M059J (cell line): ENCODE measurements at places on chromosomes 7 and 10.

- no peak for DNase-seq
Observed at GRCh38 chr7:91463330-91463729, 199.1 kb downstream of the FZD1 start.

GRCh38 chr7:46970476-46970875 lies 611.4 kb downstream of the TNS3 start:
- DNase-seq: peak; percentile 11

- no peak for DNase-seq
Observed at GRCh38 chr10:101351477-101351876, 2.5 kb upstream of the BTRC start.

DNA sequence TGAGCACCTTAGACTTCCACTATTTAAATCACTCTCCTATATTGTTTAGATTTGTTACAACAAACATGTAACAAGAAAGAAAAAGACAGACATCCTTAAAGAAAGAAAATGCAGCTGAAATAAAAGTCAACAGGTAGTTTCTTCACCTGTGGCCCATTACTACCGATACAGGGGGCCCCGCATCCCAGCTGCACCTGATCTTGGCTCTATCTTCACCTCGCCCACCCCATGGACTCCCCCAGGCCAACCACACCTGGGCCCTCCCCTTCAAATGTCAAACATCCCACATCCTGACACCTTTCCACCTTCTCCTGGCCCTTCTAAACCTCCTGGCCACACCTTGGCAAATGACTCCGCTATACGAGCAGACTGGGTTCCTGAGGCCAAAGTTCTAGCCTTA lies 7.0 kb downstream of the DDX56 start:
- DNase-seq: no peak

DNA sequence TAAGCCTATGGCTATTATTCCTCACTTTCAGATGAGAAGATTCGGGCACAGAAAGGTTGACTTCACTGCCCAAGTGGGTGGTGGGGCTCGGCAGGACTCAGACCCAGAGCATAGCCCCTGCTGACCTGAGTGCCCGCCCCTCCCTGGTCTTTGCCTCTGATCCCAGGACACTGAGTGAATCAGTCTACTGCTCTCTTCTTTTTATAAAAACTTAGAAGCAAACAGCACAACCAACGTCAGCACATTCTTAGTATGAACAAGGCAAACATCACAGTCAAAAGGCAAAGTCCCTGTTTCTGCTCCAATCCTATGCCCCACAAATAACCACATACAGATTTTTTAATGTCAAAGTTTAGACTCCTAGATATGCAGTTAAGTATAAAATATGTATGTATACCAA lies 237.8 kb downstream of the ZMYND11 start:
- DNase-seq: no peak

- DNase-seq: peak; percentile 40
Observed at GRCh38 chr10:107653832-107654287, 489.4 kb upstream of the SORCS1 start.

- peak; percentile 1 for DNase-seq
Observed at GRCh38 chr10:96287392-96288105, 16.2 kb upstream of the BLNK start.

DNA sequence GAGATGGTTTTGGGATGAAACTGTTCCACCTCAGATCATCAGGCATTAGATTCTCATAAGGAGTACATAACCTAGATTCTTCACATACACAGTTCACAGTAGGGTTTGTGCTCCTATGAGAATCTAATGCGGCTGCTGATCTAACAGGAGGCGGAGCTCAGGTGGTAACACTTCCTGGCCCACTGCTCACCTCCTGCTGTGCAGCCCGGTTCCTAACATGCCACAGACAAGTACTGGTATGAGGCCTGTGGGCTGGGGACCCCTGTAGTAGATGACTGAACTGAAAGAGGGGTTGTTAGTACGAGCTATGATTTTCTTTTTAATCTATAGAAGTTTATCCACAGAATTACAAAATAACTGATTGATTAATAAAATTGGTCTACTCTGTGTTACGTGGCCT lies 48.1 kb downstream of the DGKB start:
- no peak for DNase-seq

DNA sequence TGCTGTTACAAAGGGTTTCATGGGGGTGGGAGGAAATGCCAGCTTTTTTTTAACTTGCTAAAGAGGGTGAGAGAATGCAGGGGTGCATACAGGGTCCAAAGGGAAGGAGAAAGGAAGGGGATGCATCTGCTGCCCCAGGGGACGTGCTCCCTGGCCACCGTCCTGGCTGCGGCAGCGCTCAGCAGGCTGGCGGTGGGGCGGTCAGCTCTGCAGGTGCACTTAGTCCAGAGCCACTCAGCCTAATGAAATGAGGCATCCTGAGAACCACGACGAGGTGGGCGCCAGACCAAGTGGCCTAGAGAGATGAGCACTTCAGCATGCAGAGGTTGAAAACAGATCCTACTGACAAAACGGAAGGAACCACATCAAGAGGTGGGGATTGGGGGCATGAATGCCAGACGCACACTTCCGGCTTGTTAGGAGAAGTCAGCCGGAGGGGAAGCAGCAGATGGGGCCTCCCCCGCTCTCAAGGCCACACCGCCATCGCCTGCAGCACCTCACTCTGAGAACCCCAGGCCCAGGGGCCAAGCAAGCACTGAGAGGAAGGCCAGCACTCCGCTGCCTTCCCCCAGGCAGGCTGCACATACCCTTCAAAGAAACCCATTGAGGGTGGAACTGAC lies 94.5 kb downstream of the MAD1L1 start:
- no peak for DNase-seq

DNA sequence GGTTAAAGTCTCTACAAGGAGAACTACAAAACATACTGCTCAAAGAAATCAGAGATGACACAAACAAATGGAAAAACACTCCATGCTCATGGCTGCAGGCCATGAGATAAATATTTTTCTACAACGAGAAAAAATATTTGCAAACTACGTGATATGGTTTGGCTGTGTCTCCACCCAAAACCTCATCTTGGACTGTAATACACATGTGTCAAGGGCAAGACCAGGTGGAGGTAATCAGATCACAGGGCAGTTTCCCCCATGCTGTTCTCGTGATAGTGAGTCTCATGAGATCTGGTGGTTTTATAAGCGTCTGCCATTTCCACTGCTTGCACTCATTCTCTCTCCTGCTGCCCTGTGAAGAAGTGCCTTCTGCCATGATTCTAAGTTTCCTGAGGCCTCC lies 57.8 kb downstream of the COA1 start:
- DNase-seq: no peak

- DNase-seq: no peak
Observed at GRCh38 chr10:116355341-116355740, 31.1 kb downstream of the CCDC172 start.

DNA sequence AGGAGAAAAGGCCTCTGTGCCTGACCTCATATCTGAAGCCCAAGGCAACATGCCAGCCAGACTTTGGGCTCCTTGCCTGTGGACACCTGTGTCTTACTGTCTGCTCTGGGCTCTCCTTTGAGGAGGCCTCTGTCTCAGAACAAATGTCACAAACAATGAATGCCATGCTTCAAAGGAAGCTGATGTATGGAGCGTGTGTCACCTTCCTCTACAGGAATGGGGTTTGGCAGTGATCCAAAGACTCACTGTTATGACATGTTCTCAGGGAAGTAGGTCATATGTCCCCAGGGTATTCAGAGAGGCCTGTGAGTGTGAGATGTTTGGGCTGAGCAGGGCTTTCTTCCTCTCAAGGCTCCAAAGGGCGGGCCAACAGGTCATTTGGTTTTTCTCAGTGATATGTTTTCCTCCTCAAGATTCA lies 38.4 kb downstream of the PTPRE start:
- DNase-seq: peak; percentile 98

GRCh38 chr7:156147756-156148504 lies 335.7 kb upstream of the SHH start:
- DNase-seq: no peak

GRCh38 chr10:77546042-77546441 lies 91.6 kb downstream of the KCNMA1 start:
- DNase-seq: no peak
